ENCODE measurements at places on chromosomes 3 and 15. TPM values are rescaled to one million over a fixed set of nuclear protein-coding genes. Genes with fewer than 3 reads are reported as not detected.

- peak; percentile 49 for DNase-seq
Observed at GRCh38 chr3:166367947-166368533, 530.8 kb upstream of the BCHE start.

ADAMTS17 gene
- not detected for total RNA-seq

GRCh38 chr3:59796456-59796855, 746.6 kb upstream of the CFAP20DC start:
- no peak for DNase-seq

DNA sequence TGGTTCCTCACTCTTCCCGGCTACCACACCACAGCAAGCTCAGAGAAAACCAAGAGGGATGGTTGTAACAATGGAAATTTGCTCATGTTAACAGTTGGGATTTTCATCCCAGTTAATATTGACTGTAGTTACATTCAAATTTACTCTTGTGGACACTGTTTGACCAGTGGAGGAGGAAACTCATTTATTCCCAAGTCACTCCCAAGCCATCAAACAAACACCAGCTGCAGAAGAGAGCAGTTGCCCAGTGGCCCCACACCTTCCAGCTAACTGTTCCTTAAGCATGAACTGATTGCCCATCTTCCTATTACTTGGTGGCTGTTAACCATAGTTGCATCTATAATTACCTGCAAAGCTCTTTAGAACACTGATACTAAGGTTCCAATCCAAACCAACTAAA, 24.1 kb upstream of the MECOM start:
- no peak for DNase-seq

- DNase-seq: no peak
Observed at GRCh38 chr3:156806698-156807097, 19.5 kb upstream of the LEKR1 start.

- DNase-seq: no peak
Observed at GRCh38 chr15:49063402-49064280, 17.4 kb upstream of the SECISBP2L start.

GRCh38 chr3:59268170-59268569, 218.3 kb upstream of the CFAP20DC start:
- no peak for DNase-seq

GRCh38 chr3:94709249-94709902, 646.5 kb downstream of the NSUN3 start:
- DNase-seq: no peak

DNA sequence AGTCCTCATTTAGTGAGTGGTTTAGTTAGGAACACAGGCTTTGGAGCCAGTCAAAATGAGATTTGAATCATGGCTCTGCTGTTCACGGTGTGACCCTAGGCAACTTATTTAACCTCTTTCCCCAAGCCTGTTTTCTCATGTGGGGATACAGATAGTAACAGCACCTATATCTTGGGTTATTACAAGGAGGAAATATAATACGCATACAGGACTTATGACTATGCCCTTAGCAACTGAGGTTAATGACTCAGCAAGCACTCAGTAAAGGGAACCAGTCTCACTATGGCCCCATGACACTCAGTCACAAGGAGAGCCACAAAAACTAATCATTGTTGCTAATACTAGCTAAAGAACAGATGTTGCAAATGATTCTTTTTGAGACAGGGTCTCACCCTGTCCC, 45.9 kb downstream of the SUMF1 start:
- DNase-seq: peak; percentile 93

NPAP1 gene
- total RNA-seq: not detected

A4GNT gene
- not detected for total RNA-seq

DNA sequence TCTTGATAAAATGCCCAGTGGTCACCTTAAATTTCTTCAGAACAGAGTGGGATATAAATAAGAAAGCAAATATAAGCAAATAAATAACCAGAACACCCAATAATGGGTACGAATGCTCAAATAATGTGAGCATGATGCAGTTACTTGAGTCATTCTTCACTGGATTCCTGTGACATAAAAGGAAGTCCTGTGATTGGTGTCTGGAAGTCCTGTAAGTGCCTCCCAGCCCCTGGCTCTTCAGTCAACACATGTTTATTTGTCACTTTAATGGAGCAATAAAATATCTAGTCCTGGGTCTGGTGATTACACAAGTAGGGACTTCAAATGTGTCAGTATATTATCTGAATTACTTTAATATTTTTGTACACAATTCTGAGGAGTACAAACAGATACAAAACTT, 30.4 kb downstream of the TMEM212 start:
- peak; percentile 63 for DNase-seq

- DNase-seq: no peak
Observed at GRCh38 chr3:168581771-168582225, 486.1 kb upstream of the GOLIM4 start.

- peak; percentile 87 for DNase-seq
Observed at GRCh38 chr15:56758770-56759449, 25.6 kb upstream of the ZNF280D start.

DNA sequence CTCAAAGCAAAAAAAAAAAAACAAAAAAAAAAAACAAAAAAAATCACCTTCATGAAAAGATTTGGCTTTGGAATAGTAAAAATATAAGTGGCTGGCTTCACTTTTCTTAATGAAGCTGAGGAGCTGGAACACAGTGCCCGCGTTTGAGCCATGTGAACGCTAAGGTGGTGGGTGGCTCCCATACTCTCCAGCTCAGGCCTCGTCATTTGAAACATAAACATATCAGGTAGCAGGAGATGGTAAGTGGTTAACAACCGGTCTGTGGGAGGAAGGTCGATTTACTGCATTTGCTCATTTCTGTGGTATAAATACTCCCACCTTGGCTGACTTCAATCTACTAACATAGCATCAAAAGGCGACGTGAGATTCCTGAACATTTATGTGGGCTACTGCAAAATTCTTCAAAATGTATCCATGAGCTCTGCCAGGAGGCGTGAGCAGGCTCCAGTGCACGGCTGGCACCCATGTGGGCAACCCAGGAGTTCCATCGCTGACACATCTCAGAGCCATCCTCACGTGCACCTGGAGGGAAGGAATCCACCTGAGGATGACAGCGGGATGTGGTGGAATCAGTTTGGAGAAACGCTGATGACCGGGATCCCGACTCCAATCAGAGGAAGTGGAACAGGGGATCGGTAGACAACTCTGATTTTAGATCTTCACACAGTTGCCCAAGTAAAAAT, 157.6 kb downstream of the ATP10A start:
- DNase-seq: no peak

EXD1 gene
- total RNA-seq: not detected

- peak; percentile 74 for DNase-seq
Observed at GRCh38 chr3:63655519-63655918, 3.0 kb downstream of the SNTN start.

KCNMB2 gene
- total RNA-seq: not detected

GRCh38 chr3:159783780-159784742, 204.6 kb upstream of the IL12A start:
- no peak for DNase-seq

INSYN1 gene
- total RNA-seq: 0.53 TPM

All from HT1080 (cell line).